Stimulated activated CD4-positive, alpha-beta T cell treated with anti-CD3 and anti-CD28 coated beads, Interleukin-2, amount 100 ng/mL, for 48 hours (primary cell): ENCODE measurements at places on chromosomes 12 and 14.
A peak's percentile ranks its signal among the peaks of the same experiment; 100 is the strongest.

DNA sequence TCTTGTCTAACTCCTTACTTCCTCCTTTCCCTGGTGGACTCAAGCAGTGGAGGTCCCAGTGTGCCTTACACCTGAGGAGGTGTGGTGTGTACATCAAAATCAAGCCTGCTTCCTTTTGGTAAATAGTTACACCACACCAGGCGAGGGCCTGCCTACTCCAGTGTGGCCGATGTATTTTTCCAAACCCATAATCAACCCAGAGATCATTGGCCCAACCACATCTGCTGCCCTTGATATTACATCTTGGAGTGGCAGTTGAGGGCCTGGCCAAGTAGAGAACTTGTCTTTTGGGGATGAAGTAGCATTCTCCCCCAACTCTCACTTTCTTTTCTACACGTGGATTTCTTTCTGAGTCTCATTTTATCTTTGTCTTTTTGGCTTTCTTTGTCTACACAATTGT is 187.4 kb downstream of the EFCAB11 start:
- no peak for DNase-seq

- no peak for DNase-seq
These were observed 516 bp downstream of the NINJ2 start for GRCh38 chr12:662566-663292.

GRCh38 chr12:11174022-11174421 is 3.0 kb downstream of the SMIM10L1 start:
- DNase-seq: no peak

- no peak for DNase-seq
These were observed 179.3 kb upstream of the ALG10B start for GRCh38 chr12:38137287-38137686.

GRCh38 chr12:79690142-79690637 is 574 bp downstream of the PAWR start:
- no peak for DNase-seq

- DNase-seq: no peak
These were observed 40.9 kb downstream of the SGPP1 start for GRCh38 chr14:63686926-63687325.

- DNase-seq: no peak
These were observed 38.4 kb upstream of the OR4E1 start for GRCh38 chr14:21712036-21712435.

- DNase-seq: no peak
These were observed 211.3 kb downstream of the ESR2 start for GRCh38 chr14:64082837-64083236.

- no peak for DNase-seq
These were observed 80.7 kb downstream of the TTC9 start for GRCh38 chr14:70722418-70722817.

DNA sequence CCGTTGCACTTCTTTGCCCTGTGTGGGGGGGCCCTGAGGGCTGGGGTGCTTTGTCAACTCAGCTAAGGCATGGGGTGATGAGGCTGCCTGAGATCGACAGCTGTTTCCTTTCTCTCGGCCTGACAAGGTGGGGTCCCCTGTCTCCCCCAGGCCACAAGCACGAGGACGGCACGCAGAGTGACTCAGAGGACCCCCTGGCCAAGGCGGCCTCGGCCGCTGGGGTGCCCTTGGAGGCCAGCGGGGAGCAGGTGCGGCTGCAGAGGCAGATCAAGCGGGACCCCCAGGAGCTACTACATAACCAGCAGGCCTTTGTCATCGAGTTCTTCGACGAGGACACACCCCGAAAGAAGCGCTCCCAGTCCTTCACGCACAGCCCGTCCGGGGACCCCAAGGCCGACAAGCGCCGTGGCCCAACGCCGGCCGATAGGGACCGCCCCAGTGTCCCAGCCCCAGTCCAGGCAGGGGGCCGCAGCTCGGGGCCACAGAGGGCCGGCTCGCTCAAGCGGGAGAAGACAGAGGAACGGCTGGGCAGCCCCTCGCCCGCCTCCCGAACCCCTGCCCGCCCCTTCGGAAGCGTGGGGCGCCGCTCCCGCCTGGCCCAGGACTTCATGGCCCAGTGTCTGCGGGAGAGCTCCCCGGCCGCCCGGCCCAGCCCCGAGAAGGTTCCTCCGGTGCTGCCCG is 18.8 kb downstream of the CEP170B start:
- no peak for DNase-seq

GRCh38 chr12:92905258-92905810 is 23.8 kb downstream of the EEA1 start:
- DNase-seq: no peak

DNA sequence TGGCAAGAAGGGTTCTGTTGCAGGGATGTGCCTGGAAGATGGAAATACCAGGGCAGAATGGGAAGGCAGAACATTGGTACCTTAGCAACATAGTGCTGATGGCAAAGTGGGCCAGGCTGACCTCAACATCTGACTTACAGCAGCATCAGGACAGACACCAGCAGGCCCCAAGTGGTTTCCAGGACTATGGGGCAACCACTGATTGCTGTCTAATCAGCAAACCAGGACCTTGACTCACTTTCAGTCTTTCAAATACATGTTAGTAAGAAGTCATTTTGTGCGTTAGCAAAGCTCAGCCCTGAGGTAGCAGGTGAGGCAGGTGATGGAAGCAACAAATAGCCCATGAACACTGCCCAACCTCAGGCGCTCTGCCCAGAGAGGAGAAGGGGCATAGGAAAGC is 4.7 kb upstream of the SPTSSA start:
- DNase-seq: no peak

- no peak for DNase-seq
These were observed 41.2 kb downstream of the TMEM132D start for GRCh38 chr12:129862561-129863175.

DNA sequence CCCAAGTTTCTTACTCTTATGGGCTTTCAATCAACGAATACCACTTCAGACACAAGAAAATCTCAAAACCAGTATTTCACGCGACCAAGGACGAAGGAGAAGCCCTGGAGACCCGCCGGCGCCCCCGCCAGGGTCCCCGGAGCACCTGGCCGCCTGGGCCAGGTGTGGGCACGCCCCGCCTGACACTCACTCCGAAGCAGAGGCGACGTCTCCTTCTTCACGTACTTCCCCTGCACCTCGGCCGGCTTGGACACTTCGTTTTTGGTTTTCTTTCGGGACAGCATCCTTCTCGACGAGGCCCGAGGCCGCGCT is 466 bp downstream of the SAV1 start:
- DNase-seq: peak; percentile 21

- DNase-seq: peak; percentile 88
These were observed at the start of gene DPF3 for GRCh38 chr14:72893636-72894322. Gene DPF3, minus strand, starts transcription at chr14:72894101. Its CDS starts 13 bp downstream, at chr14:72894088.

- DNase-seq: no peak
These were observed 13.5 kb upstream of the FKBP11 start for GRCh38 chr12:48938805-48939204.

DNA sequence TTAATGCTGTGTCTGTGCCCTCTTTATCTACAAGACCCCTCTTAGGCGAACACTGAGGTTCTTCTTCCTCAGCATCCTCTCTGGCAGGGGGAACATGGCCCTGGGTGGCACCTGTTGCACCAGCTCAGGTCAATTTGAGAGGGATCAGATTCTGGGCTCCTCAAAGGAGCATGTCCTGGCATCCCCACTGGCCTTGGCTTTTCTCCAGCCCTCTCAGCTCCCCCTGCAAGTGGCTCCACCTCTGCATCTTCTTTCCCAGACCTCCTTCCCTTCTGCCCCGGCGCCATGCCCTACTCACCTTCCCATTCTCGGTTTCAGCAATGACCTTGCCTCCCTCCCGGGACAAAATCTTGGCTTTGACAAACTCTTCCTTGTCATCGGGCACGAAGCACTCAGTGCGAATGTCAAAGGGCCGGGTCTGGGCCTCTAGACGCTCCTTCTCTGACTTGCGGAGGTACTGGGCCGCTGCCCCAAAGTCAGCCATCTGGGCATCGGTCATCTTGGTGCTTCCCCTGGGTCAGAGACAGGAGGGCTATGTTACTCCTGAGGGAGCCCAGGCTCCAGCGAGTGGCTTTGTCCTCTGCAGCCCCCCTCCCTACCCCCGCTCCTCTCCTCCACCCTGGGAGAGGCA is 1.2 kb downstream of the MYH6 start:
- no peak for DNase-seq

GRCh38 chr12:58186401-58186800 is 245.0 kb downstream of the ATP23 start:
- DNase-seq: no peak

DNA sequence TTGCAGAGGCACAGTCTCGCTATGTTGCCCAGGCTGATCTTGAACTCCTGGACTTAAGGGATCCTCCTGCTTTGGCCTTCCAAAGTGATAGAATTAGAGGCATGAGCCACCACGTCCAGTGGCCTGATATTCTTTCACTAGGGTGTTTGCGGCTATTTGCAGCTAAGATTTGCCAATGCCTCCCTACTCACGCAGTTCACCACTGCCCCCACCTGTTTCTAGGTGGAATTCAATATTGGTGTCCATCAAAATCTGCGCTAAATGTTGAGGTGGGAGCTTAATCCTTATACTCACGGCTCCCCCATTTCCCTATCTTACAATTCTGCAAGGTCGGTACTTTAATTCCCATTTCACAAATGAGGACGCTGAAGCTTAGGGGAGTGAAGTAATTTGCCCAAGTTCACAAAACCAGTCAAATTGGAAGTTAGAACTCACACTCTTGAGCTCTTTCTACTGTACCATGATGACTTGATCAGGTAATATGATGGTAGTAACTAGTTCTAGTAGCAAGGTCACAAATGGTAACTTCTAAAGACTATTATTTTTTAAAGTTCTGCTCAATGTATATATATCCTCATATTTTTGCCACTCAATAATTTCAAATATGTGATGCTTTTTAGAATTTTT is 22.1 kb upstream of the LRRC9 start:
- DNase-seq: no peak

DNA sequence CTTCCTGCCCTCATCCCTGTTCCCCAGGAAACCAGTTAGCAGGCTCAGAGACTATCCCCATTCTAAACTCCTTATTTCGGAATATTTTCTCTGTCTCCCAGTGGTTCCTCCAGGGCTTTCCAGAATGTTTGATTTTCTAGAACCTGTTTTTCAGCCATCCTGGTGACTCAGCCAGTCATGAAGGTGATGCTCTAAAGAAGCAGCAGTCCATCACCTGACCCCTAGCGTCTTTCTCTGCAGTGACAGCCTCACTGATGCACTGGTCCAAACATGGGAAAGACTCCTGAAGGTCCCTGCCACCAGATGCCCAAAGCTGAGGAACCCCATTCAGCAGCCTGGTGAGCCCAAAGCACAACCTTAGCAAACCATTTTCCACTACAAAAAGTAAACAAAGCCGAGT is 212.6 kb downstream of the PHETA1 start:
- no peak for DNase-seq

DNA sequence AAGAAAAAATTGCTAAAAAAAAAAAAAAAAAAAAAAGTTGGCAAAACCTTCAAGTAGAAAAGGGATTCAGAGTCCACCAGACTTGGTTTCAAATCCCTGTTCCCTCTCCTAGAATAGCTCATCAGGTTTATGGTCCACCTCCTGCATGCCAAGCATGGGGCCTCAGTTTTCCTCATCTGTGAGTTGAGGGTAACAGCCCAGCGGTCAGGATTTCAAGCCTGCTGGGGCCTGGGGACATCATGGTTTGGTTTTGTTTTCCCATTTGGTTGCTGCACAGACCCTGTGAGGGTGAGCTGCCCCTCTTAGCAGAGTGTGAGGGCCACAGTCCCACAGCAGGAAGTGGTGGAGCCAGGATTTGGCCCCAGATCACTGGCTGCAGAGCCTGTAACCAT is 12.5 kb downstream of the FAM222A start:
- DNase-seq: no peak

DNA sequence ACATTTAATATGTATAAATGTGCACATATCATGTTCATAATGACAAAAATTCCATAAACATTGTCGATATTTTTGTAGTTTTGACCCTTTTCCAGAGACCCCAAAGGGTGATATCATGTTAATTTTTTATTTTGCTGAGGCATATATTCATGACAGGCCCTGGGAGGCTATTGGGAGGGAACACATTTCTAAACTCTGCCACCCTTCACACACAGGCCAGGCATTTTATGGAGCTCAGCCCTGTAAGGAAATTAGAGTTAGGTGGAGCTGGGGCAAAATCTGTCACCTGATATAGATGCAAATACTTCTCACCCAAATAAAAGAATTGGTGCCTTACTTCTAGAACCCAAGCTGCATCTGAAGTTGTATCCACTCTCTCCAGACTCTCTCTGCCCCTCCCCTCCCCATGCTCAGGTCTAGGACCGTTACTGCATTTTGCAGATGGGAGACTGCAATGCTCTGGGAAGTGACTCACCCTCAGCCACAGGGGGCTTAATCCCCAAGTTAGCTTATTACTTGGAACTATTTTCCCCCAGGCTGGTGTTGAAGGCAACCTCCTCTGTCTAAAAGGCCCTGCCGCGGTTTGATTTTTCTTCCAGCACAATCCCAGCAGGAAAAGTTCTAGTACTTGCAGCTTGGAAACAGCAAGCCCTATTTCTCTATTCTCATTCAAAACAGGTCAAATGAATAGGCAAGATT is 238.9 kb downstream of the EMP1 start:
- DNase-seq: no peak

DNA sequence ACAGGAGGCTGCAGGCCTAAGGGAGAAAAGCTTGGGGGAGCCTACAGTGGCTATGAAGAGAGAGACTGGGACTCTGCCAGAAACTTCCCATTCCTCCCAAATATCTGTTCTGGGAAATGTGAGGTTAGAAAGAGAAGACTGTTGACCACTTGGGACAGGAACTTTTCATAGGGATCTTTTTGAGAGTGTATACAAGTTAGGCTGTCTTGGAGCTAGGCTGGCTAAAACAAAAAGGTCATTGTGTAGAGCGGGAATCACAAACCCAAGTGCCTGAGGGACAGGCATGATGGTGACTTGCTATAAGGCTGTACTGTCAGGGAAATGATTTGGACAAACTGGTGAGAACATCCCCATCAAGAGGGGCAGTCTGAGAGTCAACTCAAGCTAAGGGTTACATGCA is 175.1 kb downstream of the GRIP1 start:
- no peak for DNase-seq

GRCh38 chr12:131863711-131864396 is 30.6 kb upstream of the ULK1 start:
- DNase-seq: no peak

GRCh38 chr12:107775093-107775721 is 703 bp downstream of the ASCL4 start:
- peak; percentile 4 for DNase-seq

DNA sequence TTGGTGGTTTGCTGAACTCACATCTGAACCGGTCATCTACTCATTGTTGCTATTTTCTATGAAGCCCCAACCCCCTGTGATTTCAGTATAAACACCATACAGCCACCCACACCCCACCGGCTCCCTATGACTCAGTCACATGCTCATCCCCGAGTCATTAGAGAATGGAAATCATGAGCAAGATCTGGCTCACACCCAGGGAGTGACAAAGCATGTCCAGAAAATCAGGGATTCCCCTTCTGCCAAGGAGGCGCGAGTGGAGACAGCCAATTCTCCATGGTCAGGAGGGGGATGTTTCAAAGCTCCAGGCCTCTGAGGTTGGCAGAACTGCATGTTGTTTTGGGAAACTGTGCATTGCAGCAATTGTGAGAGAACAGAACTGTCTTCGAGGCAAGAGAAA is 657.5 kb upstream of the TBX3 start:
- DNase-seq: no peak
